ENCODE measurements at places on chromosomes 7 and 10.

- peak; percentile 17 for DNase-seq
Measured at GRCh38 chr10:111344804-111345203, 268.0 kb downstream of the ADRA2A start.

DNA sequence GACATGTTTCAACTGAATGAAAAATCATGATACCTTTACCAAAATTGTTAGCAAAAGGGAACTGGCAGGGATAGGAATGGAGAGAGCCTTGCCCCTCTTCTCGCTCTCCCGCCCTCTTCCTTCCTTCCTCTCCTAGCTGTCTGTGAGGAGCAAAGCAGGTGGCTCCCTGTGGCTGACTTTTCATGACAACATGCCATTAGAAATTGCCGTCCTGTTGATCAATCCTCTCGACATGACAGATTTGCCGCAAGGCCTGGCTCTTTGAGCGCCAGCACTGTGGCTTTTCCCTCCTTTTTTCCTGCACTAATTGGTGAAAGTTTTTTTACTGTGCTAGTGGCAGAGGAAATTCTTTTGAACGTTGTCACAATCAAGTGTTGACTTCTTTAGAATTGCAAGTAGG, 171.1 kb downstream of the TCF7L2 start:
- DNase-seq = no peak

- DNase-seq = no peak
Measured at GRCh38 chr10:70681731-70682005, 9.4 kb downstream of the ADAMTS14 start.

GRCh38 chr7:129824291-129825208, 128.2 kb downstream of the UBE2H start:
- DNase-seq = peak; percentile 29

DNA sequence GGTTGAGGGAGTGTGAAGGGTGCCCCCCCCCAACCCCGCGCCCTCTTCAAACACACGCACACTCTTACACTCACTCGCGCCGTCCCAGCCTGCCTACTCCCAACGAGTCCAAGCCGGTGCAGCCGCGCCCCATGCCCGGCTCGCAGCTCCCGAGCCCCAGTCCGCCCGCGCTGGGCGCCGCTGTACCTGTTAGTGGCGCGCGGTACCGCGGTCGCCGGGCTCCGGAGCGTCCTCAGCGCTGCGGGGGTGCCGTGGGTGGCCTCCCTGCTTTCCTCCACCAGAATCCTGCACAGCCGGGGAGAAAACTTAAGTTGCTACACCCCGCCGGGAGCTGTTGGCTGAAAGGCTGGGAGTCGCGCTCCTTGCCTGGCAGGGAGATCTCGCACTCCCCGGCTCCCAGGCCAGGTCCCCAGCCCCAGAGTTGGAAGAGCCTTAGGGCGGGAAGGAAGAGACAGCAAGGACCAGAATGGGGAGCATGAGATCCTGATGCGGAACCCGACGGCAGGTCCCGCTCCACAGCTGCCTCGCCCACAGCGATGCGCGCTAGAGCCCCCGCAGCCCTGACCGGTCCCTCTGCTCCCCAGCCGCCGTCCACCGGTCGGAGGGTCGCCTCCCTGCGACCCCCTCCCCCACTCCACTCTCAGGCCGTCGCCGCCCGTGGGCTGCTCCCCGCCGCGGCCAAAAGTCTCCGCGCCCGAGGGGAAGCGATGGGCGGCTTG, 863 bp downstream of the ST8SIA6 start:
- no peak for DNase-seq

GRCh38 chr7:98352621-98353020, 48.3 kb downstream of the BAIAP2L1 start:
- no peak for DNase-seq

DNA sequence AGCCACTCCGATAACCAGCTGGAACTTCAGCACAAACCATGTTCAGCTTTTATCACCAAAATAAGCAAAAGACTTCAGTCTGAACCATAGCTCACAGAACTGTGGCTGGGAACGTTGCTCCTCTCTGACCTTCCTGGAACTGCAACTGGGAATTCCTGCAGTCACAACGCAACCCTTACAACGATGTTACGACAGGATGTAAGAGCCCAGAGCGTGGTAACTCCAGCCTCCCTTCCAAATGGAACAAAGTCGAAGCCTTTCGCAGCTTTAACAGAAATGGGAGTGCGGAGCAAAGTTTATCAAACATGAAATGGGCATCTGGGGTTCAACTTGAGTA, 162.6 kb downstream of the ADAM12 start:
- no peak for DNase-seq

GRCh38 chr10:15579605-15580004, 140.1 kb downstream of the ITGA8 start:
- no peak for DNase-seq

DNA sequence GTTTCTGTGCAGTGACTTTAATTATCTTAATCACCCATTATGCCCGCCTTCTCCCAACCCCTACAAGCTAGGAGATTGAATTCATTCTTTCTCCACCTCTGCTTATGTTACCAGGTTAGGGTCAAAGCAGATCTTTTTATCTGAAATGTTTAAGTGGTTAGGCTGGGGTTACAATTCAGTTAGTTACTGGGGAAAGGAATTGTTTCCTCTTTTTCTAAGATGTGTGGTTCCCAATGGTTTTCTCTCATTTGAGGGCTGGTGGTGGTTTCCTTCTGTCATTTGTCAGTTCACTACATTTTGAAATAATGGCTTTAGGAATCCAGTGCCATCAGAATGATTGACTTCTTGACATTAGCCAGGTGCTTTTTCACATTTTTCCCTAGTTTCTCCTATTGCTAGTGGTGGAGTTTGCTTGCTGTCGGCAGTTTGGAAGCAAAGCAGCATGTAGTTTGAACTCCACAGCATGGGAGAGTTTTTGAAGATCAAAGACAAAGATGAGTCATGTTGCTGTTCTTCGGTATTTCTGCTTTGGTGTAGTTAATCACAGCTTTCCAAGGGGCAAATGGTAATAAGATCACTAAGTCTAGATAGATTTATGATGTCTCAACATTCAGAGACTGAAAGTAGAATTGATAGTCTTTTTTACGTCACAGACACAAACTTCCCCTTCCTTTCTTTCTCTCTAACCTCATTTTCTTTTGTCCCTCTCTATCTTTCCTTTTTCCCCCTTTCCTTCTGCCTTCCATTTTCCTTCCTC, 168.2 kb downstream of the SND1 start:
- DNase-seq = peak; percentile 54

DNA sequence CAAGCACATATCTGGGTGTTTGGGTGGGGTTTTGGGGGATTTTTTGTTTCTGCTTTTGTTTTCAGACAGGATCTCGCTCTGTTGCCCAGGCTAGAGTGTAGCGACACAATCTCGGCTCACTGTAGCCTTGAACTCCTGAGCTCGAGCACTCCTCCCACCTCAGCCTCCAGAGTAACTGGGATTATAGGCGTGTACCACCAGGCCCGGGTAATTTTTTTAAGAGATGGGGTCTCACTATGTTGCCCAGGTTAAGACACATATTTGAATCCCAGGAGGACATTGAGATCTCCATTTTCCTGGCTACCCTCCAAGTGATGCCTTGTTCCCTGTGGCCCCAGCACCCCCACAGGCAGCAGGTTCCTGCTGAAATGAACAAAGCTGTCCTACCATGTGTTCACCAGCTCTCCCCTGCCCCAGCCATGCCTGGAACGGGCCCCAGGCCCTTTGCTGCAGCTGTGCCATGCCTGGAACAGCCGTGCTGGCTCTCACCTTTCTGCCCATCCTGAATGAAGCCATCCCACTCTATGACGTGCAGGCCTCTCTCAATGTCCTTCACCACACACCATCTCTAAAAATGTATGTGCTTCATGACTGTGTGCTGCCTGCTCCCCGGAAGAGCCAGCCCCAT, 55.0 kb upstream of the DNAAF5 start:
- DNase-seq = no peak

DNA sequence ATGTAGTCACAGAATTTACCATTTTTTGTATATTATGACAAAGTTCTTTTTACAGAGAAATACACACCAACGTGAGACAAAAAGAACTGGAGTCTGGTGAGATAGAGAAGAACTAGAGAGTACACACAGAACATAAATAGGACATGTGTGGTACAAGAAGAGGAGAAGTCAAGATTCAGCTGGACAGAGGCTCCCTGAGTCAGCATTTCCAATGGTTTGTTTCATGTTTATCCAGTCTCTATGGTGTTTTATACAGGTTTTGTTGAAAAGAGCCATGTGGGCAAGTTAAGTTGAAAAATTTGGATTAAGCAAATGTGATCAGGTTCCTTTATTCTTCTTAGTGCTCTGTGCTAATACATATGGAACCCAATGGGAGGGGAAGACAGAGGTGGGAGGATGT, 105.5 kb upstream of the AKR1E2 start:
- DNase-seq = no peak

- no peak for DNase-seq
Measured at GRCh38 chr7:23743226-23743625, 33.2 kb downstream of the STK31 start.

DNA sequence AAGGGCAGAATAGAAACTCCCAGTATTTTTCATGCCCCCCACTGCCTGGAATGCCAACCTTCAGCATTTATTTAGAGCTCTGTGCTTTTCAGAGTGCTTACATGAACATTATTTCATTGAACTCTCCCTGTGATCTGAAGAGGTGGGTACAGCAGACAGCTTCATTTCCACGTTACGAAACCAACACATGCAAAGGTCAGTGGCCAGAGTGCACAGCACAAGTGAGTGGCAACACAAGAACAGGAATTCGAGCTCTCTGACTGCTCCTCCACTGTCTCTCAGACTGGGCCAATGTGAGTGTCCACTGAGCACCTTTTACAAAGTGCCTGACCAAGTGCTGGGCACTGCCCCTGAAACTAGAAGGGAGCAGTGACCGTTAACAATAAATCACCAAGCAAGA, 162.9 kb downstream of the GLI3 start:
- no peak for DNase-seq

DNA sequence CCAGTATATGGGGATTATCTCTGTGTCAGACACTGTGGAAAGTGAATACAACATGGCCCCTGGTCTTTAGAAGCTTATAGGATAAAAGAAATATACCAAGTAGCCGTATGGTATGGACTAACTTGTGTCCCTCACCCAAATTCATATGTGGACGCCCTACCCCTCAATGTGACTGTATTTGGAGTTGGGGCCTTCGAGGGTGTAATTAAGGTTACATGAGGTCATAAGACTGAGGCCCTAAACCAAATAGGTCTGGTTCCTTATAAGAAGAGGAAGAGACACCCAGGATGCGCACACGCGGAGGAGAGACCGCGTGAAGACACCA, 36.3 kb downstream of the ASB13 start:
- no peak for DNase-seq

DNA sequence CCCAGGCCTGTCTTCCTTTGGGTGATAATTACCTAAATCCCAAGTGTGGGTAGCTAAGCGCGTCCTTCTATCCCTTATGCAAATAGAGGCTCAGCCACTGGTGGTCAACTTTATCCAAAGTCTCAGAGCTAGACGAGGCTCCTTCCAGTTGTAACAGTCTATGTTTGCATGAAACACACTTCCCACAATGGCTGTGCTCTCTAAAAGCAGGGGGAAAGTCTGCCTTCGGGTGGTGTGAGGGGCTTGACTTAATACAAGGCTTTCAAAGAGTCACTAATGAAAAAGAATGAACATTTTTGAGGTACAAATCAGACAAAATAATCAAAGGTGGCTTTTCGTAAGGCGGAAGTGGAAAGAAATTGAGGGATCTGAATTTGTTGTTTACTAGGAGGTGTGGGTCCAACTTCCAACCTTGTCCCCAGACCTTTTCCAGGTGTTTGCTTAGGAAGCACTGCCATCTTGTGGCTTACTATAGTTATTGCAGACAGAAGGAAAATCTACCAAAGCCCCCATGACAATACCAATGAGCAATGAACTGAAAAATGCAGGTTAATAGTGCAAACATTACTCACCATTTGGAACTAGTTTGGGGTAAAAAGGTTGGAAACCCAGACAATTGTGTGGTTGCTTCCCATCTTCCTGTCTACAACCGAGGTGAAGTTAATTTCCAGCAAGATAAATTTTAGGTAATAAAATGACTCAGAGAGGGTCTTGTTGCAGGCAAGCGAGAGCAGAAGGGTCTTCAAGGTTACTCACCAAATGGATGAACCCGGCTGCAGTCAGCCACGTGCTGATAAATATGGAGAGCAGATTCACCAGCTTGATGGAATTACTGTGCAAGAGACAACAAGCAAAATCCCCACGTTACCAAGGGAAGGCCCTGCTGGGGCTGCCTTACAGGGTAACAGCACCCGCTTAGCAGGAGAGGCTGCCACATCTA, 525.7 kb downstream of the KCNMA1 start:
- peak; percentile 64 for DNase-seq

DNA sequence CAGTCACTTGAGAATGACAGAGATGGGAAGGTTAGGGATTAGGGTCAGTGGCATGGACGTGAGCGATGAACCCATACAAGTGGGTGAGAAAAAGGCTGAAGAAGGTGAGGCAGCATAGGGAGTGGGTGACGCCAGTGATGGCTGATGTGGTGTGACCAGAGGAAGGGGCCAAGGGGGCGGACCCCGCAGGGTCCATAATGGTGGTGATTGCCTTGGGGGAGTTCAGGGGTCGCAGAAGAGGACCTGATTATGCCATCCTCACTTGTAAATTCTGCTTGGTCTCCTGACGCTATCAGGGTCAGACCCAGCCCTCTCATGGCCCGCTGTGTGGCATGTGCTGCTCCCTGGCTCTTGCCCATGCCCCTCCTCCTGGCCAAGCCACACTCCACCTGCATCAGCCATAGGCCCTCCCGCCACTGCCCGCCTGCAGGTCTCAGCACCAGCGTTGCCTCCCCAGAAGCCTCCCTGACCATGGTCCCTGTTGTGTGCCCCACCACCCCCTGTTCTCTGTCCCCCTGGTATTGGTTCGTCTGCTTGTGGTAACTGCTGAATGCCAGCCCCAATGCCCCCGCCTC, 235.7 kb downstream of the EBF3 start:
- no peak for DNase-seq

GRCh38 chr10:15801641-15802040, 58.7 kb downstream of the MINDY3 start:
- no peak for DNase-seq

DNA sequence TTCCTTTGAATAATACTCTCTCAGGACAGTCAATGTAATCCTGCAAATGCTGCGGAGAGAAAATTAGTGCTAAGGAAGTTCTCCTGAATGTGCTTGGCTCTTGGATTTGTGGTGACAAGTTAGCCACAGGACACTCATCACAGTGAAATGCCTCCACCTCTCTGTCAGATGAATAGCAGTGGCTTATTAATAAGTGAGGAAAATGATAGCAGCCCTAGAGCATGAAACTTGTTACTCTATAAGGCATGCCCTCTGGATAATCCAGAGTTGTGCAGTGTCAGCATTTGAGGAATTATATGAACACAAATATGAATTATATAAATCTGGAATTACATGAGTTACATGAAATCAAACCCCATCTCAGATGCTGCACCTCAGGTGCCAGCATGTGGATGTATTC, 23.5 kb upstream of the TBX20 start:
- no peak for DNase-seq

DNA sequence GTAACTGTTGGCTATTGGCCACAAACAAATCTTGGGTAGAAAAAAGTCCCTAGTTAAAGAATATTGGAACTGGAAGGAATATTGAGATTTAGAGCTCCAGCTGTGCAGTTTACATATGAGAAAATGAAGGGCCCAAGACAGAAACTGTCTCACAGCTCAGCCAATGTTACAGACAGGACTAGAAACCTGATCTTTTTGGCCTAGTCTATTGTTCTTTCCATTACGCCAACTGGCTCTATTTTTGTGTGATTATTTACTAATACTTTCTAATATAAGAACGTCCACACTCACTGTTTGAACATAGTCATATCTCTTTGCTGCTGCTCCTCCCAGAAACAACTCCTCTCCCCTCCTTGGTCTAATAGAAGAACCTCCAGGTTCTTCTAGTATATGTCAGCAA, 1.2 kb downstream of the WEE2 start:
- DNase-seq = no peak

GRCh38 chr10:92894081-92894655, 45.8 kb downstream of the EXOC6 start:
- no peak for DNase-seq
